Glutamatergic neuron (in vitro differentiated cells): ENCODE measurements at places on chromosomes 11 and 22.
A peak's percentile ranks its signal among the peaks of the same experiment; 100 is the strongest.

- DNase-seq = no peak
Observed at GRCh38 chr11:93526641-93527583, 16.3 kb downstream of the SMCO4 start.

- DNase-seq = no peak
Observed at GRCh38 chr22:29512031-29512430, 32.0 kb downstream of the NEFH start.

DNA sequence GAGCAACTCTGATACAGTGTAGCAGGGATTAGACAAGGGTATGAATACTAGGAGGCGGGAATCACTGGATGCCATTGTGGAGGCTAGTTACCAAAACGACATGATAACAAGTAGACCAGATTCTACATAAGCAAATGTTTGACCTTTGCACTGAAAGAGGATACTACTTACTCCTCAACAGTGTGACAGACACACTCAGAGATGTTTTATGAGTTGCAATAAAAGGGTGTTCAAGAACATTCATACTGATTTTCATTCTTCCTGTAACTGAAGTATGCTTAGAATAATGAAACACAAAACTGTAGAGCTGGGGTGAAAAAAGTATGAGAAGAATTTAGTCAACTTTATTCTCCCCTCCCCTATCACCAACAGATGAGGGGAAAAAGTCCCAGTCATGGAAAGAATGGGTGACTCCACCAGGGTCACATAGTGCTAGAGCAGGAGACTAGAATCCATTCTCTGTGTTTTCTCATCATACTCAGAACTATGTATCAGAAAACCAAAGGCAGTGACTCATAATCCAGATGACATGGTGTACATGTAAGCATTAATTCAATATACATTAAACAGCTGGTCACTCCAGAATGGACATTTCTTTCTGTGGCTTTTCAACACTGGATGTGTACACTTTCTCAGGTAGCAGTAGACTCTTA lies 32.8 kb downstream of the ARHGAP20 start:
- DNase-seq = no peak

DNA sequence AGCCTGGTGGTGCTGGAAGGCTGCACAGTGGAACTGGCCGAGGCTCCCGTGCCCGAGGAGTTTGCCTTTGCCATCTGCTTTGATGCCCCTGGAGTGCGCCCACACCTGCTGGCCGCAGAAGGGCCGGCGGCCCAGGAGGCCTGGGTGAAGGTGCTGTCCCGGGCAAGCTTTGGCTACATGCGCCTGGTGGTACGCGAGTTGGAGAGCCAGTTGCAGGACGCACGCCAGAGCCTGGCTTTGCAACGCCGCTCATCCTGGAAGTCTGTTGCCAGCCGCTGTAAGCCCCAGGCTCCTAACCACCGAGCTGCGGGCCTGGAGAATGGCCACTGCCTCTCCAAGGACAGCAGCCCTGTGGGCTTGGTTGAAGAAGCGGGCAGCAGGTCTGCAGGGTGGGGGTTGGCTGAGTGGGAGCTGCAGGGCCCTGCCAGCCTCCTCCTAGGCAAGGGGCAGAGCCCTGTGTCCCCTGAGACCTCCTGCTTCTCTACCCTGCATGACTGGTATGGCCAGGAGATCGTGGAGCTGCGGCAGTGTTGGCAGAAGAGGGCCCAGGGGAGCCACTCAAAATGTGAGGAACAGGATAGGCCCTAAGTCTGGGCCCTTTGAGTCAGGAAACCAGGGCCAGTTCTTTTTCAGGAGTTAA lies 1.9 kb upstream of the SMDT1 start:
- DNase-seq = no peak

DNA sequence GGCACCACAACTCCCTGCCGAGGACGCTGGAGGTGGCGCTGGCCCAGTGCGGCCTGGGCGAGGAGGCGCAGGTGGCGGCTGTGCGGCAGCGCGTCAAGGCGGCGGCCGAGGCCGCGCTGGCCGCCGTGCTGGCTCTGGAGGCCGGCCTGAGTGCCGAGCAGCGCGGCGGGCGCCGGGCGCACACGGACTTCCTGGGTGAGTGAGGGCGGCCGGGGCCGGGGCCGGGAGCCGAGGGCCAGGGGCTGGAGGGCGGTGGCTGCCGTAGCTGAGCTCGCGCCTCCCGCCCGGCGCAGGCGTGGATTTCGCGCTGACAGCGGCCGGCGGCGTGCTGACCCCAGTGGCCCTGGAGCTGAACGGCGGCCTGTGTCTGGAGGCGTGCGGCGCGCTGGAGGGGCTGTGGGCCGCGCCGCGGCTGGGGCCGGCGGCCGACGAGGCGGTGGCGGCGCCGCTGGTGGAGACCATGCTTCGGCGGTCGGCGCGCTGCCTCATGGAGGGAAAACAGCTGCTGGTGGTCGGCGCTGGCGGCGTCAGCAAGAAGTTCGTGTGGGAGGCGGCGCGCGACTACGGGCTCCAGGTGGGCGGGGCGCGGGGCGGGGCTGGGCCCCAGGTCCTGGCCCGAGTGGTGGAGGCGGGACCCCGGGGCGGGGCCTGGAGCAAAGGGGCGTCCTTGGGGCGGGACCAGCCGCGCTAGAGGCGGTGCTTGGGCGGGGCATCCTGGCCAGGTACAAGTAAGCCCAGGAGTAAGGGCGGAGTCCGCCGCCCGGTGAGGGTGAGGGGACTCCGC lies 5.4 kb downstream of the CARNS1 start:
- peak; percentile 99 for DNase-seq

DNA sequence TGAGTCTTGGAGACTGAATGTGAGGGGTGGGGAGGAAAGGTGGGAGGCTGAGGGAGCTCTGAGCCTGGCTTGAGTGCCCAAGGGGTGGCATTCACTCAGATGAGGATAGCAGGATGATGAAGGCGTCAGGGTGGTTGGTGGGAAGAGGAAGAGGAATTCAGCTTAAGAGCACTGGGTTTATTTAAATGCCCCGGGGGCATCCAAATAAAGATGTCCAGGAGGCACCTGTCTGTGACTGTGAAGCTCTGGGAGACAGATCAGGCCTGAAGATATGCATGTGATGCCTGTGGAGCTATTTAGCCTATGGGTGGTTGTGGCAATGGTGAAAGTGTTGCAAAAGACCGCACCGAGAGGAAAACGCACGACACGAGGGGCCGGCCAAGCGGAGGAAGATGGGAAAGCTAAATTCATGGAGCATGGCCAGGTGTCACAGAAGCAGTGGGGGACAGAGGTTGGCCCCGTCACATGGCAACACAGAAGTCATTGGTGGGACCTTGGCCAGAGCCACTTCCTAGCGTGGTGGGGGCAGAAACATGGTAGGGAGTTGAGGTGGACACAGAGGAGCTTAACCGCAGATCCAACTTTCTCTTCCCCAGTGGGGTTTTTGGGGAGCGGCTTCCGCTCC lies 15.5 kb downstream of the SLC37A2 start:
- DNase-seq = no peak

GRCh38 chr11:66287889-66288670 lies 863 bp downstream of the YIF1A start:
- DNase-seq = no peak

DNA sequence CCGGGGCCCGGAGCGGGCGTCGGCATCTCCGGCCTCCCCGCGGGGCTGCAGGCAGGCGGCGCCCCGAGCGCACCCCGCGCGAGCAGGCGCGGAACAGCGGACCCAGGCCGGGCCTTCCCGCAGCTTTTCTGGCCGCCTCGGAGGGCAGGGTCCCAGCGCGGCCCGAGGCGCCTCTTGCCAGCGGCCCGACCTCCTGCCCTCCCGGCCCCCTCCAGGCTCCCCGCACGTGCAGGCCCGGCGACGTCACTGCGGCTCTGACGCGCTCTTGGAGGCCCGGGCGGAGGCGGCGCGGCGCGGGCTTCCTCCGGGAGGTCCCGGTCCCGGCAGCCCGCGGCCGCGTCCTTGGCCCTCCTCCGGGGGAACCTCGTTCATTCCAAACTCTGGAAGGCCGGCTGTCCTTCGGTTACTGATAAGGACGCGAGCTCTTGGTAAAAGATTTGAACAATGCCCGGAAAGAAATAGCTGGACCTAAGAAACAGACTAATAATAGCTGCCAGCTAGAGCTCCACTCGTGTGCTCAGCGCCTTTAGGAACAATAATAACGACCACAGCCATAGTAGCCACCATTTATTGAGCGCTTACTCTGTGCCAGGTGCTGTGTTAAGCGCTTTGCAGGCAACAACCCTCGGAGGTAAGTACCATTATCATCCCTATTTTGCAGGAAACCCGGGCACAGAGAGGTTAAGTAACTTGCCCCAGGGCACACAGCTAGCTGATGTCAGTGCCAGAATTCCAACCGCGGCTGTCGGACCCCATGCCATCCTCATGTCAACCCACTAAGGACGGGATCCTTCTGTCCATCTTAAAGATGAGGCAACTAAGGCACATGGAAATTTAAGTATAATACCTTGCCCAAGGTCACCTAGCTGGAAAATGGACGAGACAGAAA lies 39.1 kb upstream of the CREB3L1 start:
- peak; percentile 80 for DNase-seq

GRCh38 chr11:128482512-128483191 lies 104.7 kb downstream of the ETS1 start:
- no peak for DNase-seq

GRCh38 chr11:95706974-95707387 lies 82.6 kb downstream of the FAM76B start:
- no peak for DNase-seq

DNA sequence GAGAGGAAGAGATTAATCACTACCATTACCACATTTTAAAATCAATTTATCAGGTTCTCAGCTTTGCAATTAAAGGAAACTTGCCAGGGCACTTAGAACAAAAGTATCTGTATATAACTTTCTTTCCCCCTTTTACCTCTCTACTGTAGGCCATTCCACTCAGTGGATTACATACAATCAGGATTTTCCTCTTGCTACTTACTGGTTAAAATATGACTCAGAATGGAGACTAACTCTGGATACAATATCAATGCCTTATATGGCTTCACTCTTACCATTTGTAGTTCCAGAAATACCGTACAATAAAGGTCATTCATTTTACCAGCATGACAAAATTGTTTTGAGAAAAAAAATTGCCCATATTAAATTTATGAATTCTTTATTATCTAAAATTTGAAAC lies 706.8 kb downstream of the KCNA4 start:
- no peak for DNase-seq

DNA sequence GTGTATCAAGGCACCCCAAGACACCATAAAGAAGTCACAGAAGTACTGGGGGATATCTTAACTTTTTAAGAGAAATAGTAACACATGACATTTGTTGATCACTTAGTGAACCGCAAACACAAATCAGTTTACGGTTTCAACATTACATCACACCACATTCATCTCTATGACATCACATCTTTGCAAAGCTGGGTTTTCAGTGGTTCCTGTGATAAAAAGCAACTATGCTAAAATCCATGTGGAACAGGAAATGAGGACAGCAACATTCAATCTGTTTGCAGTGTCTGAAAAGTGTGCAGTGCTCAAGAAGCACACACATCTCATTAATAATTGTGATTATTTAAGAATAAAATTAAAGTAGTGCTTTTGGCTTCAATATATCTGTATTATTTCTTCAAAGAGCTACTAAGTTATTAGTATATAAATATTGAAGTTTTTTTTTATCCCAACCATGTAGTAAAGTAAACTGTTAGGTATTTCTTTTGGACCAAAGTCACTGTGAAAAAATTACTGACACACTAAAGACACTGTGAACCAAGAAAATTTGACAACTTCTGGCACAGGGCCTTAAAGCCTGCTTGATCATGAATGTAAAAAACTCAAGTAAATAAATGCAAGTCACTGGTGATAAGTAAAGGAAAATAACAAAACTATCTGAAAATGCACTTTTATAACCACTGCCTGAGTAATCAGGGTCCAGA lies 156.0 kb upstream of the SOX6 start:
- DNase-seq = no peak

DNA sequence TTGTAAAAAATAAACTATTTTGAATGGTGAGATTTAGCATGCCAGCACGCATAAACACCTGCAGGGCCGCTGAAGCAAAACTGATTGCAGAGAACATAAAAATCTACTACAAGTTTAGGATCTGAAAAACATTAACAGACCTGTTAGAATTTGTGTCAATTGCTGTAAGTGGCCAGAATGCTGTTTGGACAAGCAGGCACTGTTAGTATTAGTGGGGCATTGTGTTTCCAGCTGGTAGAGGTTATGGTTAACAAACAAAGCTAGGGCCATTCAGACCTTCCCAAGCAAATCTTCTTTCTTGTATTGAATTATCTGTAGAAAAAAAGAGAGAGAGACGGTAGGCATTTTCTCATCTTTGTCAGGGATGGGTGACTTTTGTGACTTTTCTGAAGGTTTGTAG lies 57.6 kb upstream of the OLFML1 start:
- no peak for DNase-seq

DNA sequence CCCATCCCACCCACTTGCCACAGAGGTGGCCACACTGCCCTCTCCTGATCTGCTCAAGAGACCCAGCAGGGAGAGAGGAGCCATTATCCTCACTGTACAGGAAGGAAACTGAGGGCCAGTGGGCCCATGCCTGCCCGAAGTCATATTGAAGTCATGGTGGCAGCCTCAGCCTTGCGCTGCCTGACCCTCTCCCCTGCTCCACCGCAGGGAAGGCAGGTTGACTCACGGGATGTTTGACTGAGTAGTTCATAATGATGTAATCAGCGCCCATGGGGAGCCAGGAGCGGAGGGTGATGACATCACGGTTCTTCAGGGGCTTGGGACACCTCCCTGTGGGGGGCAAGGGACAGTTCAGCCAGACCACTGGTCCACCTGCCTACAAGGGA lies 6.1 kb upstream of the ARAP1 start:
- no peak for DNase-seq

GRCh38 chr11:102478673-102479299 lies 26.2 kb upstream of the TMEM123 start:
- no peak for DNase-seq

- no peak for DNase-seq
Observed at GRCh38 chr11:92251980-92252379, 27.4 kb downstream of the FAT3 start.

DNA sequence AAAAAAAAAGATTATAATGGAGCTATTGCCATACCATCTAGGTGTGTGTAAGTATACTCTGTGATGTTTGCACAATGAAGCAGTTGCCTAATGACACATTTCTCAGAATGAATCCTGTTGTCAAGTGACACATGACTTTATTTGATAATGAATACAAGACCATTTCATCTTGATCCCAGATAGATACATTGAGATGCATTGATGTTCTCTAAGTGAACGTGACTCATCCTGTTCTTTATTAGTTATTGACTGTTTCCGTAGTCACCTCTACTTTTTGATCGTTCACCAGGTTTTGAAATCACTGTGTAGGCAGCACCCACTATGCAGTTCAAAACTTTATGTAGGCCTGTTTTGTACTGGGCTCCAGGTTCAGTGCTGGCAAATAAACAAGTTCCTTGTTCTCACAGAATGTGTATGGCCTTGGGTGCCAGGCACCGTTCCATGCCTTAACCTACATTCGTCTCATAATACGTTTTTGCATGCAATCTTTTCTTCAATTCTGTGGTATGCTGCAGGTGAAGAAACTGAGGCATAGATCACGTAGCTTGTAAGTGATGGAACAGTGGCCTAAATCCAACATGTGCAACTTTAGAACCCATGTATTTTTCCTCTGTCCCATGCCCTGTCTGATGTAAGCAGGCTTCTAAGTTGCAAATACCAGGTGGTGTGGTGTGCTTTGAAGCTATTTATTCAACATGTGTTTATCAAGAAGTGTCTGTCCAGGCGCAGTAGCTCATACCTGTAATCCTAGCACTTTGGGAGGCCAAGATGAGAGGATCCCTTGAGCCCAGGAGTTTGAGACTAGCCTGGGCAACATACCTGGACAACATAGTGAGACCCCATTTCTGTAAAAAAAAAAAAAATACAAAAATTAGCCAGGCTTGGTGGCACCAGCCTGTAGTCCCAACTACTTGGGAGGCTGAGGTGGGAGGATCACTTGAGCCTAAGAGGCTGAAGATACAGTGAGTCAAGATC lies 10.4 kb downstream of the SREBF2 start:
- DNase-seq = no peak

- DNase-seq = no peak
Observed at GRCh38 chr22:50219800-50220602, 19.2 kb downstream of the SELENOO start.

GRCh38 chr11:95641495-95641894 lies 148.1 kb downstream of the FAM76B start:
- no peak for DNase-seq
